Cerebellar cortex (tissue), 1 donor: ENCODE measurements at places on chromosomes 6 and 20.

- DNase-seq = no peak
These were observed 4.3 kb downstream of the CALHM4 start for GRCh38 chr6:116557893-116558292.

DNA sequence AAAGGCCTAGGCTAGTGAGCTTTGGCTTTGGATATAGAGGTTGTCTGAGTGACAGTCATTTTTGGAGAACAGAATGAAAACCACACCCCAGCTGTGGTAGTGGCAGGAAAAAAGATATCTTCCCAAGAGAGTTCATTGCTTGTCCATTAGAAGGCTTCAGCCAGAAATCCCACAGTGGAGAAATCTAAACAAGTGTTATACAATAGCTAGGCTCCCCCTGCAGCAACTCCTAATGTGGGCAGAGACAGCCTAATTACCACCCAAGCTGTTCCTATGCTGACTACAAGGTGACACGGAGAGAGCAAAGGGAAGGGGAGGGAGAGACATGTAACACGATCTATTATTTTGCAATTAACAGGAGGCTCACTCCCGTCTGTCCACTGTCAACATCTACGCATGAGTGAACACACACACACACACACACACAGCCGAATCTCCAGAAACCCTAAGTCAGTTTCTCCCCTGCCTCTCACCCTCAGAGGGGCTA, 147.5 kb upstream of the TCF21 start:
- peak; percentile 86 for DNase-seq

DNA sequence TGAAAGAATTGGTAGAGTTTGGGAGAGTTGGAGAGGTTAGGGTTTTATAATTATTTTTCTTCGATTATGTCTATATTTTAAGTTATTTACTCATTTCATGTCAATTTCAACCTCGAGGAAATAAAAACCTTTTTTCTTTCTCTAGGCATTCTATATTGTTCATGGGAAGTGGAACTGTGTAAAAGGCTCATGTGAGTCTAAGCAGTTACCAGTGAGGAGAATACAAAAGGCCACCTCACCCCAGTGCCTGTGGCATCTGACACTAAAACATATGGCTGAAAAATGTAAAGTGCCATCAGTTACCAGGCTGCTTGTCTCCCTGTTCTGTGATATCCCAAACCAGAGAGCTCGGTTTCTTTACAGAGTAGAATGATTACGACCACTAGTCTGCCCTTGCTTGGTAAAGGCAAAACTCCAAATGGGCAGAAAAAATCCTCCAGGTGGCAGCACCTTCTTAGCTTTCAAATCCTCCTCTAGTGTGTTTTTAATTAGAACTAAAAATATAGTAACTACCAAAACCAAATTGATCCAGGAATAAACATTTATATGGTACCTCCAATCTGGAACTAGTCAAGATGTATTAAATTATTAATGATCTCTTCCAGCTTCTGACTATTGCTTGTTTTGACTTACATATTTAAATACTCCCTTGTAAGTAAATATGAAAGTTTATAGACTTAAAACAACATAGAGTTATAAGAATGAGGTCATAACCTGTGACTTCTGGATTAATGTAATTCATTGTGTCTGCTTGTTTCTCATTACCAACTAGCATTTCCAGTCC, 122.6 kb upstream of the MCHR2 start:
- peak; percentile 59 for DNase-seq

- DNase-seq = no peak
These were observed 89.9 kb downstream of the GPR6 start for GRCh38 chr6:110067837-110068591.

DNA sequence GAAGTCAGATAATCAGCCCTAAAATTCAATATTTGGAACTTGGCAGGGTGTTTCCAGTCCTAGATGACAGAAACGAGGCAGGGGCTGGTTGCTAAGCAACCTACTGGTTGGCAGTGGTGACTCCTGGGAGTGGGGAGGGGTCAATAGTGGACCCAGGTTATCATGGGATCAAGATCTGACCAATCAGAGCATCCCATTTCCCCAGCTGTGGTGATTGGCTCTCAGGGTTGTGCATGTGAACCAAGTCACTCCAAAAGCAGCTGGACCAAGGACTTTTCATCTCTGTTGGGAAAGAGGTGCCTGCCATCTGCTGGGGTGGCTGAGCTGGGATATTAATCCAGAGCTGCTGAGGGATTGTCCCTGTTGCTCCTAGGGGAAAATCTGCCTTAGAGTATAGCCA, 253.4 kb downstream of the PREX1 start:
- no peak for DNase-seq

DNA sequence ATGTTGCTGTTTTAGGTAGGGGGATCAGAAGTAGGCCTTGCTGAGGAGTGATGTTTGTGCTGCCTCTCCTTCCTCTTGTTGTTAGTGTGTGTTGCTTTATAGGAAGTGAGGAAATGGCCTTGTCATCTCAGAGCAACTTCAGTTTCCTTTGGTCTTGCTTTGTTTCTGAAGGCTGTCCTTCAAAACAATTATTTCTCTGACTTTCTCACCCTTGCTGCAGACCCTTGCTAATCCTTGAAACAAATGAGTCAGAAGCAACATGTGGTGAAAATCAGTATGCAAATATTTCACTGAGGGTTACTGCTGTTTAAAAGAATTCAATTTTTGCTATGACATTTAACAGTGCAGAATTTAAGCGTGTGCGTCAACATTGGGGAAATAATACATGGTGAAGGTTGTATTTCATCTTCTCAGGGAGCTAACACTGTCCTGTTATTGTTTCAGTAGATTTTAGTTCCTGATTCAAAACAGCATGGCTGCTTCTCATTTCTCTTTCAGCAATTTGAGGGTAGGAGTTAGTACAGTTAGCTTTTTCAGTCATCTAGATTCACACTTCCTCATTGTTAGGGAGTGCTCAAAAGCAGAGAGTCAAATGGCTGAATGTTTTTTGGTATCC, 13.8 kb downstream of the RNF144B start:
- DNase-seq = no peak

- DNase-seq = no peak
These were observed 27.7 kb downstream of the DSE start for GRCh38 chr6:116398316-116399010.

- DNase-seq = no peak
These were observed 29.6 kb downstream of the QKI start for GRCh38 chr6:163444077-163444476.

DNA sequence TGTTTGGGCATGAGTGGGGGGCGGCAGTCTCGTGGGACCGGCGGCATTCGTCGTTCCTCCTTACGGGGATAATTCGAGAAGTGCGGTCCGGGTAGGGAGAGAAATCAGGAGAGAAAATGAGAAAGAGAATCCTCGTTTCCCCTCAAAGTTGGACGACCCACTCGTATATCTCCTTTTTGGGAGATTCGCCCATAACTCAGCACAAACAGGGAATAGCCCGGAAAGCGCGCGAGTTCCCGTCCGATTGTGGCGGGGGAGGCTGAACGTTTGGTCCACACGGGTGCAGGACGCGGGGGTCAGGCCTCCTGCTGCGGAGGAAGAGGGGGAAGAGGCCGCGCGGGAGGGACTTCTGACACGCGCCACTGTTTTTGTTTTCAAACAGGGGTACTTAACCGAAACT, 42.4 kb downstream of the POPDC3 start:
- DNase-seq = no peak

- DNase-seq = no peak
These were observed 9.4 kb upstream of the AVP start for GRCh38 chr20:3093861-3094361.

DNA sequence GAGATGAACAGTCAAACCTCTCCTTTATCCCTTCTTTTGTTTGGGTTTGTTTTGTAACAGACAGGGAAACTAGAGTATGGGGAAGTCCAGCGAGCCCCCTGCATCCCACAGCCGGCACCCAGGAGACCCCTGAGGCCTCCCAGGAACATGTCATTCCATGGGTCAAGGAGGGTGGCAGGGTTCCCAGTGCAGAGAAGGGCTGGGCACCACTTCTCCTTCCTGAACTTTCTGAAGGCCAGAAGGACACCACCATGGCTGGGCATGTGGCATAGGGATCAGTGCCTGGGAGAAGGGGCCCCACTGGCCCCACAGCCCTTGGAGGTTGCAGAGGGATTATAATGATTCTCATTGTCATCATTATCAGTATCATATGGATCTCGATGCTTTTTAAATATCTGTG, 13.9 kb upstream of the CST7 start:
- no peak for DNase-seq

GRCh38 chr20:38301309-38301708, 2.6 kb upstream of the BPI start:
- no peak for DNase-seq

- no peak for DNase-seq
These were observed 221.8 kb upstream of the GGTLC1 start for GRCh38 chr20:24210356-24210755.

GRCh38 chr6:38648629-38649028, 8.9 kb upstream of the BTBD9 start:
- no peak for DNase-seq

- DNase-seq = no peak
These were observed 15.2 kb downstream of the RSPH4A start for GRCh38 chr6:116631379-116631990.

DNA sequence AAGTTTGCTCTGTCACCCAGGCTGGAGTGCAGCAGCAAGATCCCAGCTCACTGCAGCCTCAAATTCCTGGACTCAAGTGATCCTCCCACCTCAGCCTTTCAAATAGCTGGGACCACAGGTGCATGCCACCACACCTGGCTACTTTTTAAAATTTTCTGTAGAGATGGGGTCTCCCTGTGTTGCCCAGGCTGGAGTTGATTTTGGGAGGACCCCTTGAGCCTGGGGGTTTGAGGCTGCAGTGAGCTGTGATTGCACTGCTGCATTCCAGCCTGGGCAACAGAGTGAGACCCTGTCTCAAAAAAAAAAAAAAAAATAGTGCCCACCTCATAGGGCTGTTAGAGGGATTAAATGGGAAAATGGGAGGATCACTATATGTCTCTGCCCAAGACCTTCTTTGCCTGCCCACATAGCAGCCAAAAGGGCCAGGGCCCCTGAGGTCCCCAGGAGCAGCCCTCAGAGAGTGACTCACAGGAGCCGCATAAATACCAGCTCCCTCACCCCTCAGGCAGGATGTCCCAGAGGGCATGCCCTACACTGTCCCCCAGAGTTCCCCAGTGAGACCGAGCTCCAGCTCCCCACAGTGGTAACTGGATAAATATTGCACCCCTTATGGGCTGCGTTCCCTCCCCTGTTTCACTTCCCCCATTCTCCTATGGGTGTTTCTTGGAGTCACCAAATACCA, 11.7 kb upstream of the MDGA1 start:
- DNase-seq = no peak

- no peak for DNase-seq
These were observed 19.4 kb downstream of the SERPINB9 start for GRCh38 chr6:2883673-2884072.

DNA sequence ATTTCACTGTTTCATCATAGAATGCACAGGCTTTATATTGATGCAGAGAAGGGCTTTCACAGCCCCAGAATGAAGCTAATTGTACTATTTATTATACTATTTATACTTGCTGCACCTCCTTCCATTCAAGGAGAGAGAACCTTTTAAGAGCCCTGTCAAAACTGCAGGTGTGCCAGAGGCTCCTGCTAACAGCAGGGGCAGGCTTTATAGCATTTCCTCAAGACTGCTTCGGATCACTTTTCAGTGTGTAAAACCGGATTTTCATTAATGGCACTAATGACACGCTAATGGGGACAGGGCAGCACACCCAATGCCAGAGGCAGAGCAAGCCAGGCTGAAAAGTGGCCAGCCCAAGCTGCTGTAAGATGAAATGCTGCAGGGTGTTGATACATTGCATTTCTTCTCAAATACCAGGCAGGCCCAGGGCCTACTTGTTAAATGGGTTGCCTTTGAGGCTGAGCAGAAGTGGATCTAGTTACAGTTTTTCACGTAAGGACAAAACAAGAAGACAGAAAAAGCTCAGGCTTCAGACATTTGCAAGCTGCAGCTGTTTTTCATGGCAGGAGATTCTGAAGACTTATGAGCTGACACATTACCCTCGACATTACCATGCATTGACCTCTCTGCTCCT, 487.7 kb upstream of the BTBD3 start:
- DNase-seq = no peak

DNA sequence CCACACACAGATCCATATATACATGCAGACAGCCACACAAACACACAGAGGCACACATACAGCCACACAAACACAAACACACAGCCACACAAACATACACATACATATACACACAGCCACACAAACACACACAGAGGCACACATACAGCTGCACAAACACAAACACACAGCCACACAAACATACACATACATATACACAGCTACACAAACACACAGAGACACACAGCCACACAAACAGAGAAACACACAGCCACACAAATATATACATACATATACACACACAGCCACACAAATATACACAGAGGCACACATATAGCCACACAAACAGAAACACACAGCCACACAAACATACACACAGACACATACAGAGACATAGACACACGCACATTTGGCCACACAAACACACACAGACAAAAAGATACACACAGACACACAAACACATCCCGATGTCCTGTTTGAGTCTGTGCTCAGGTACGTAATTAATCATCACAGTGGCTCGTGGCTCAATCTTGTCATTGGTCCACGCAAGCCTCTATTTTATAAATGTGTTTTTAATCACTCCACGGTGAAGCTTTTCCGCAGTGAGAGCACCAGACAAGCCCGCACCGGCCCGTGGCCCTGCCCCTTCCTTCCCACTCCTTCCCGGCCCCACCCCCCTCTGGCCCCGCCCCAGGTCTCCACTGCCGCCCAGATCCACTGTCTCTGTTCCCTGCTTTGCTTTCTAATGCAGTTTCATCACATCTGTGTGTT, 135.3 kb downstream of the CDH4 start:
- DNase-seq = no peak

DNA sequence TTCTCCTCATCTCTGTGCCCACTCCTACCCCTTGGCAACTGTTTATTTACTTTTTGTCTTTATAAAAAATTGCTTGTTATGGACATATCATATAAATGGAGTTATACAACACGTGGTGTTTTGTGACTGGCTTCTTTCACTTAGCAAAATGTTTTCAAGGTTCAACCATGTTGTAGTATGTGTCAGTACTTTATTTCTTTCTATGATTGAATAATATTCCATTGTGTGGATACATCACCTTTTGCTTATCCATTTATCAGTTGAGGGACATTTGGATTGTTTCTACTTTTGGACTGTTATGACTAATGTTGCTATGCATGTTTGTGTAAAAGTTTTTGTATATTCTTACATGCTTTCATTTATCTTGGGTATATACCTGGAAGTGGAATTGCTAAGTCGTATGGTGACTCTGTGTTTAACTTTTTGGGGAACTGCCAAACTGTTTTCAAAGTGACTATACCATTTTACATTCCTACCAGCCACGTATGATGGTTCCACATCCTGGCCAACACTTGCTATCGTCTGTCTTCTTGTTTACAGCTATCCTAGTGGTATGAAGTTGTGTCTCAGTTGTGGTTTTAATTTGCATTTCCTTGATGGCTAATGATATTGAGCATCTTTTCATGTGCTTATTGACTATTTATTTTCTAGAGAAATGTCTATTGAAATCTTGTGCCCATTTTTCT, 84.4 kb downstream of the SLX4IP start:
- DNase-seq = no peak

- DNase-seq = peak; percentile 72
These were observed 29.7 kb downstream of the RPF2 start for GRCh38 chr6:111011360-111012142.

- DNase-seq = no peak
These were observed 945.8 kb upstream of the ADGRB3 start for GRCh38 chr6:67689329-67689728.

GRCh38 chr6:65545920-65546319, 161.1 kb downstream of the EYS start:
- DNase-seq = no peak
